ENCODE measurements at places on chromosomes 3 and 15.

DNA sequence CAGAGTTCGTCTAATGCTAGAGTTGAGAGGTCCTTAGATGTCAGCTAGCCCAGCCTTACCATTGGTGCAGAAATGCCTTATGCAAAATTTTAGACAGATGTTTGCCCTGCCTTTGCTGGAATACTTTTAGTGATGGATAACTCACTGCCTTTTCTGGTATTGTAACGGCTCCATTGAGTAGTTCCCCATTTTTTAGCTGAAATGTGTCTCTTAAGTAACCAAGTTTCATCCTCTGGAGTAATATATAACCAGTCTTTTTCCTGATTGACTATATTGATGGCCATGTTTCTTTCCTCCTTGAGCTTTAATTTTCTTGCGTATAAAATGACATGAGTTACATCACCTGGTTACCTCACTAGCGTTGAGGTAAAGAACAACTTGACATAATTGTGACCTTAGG, 45.0 kb downstream of the SNRK start:
- no peak for DNase-seq

DNA sequence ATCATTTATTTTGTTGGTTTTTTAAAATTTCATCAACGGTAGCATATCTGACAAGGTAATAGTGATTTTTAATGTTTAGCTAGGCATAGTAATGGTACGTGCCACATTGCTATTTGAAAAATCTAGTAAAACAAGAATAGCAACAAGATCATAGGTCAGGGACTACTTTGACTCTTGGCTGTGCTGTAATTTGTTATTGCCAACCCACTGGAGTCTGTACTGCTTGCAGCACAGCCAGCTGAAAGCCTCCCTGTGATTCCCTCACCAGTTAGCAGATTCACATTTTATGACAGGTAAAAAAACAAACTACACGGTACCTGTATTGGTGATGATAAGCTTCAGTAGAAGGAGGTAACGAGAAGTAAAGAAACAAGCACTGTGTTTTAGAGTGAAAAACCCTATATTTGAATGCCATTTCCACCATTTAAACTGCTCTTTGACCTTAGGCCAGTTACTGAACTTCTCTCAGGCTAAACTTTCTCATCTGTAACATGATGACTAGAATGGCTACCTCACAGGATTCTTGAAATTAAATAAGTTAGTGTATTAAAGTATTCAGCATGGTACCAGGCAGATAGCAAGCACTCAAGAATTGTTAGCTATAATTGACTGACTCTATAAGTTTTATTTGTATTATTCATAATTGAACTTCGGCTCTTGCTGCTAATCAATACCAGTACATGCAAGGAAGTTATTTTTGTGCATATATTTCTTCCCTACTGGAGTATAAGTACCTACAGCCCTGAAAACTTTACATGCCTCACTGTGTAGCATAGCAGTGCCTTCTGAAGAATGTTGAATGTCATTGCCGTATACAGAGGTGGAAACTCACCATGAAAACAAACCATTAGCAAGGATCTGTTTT, 16.1 kb downstream of the FILIP1L start:
- DNase-seq: no peak

DNA sequence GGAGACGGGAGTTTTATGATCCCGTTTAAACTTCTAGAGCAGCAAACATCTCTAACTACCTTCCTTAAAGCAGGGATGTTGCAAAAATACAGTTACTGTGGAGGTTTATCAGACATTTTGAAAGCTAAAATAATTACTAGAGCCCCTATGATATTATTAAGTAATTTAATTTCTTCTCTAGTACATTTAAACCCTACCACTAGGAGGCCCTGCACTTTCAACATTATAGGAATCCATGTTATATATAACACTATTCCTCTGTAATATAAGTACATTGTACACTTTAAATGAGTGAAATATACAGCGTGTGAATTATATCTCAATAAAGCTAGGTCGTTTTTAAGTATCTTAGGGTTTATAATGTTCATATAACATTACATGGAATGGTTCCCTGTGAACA, 11.5 kb downstream of the SETMAR start:
- DNase-seq: no peak

DNA sequence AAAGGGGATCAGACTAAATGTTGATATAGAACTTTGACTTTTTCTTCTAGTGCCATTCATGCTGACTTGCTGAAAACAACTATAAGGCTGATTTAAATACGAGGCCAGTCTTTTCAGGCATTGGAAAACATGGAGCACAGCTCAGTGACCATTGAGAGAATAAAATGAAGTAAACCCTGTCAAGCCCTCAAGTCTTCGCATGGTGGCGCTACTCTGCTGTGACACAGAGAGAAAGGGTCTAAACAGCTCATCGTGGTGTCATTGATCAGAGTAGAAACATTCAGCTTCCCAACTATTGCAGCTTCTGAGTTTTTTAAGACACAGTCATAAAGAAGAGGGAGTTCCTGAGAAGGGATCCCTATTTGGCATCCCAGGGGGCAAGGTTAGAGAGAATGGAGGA, 716.2 kb downstream of the DIPK2A start:
- no peak for DNase-seq

DNA sequence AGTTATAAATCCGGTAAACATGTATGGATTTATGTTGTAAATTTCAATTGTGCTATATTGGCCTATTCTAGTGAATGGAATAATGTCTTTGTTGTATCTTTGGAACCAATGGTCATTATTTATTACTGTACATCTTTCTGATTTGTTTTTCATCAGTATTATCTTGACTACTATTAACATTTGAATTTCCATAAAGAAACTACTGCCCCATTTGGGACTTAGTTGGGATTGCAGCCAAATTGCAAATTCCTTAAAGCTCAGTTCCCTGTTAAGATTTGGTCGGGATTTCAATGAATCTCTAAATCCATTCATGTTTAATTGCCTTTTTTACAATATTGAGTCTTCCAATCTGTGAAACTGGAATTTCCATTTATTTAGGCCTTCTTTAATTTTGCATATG, 822.4 kb upstream of the CADM2 start:
- DNase-seq: no peak

- no peak for DNase-seq
Observed at GRCh38 chr3:97575742-97576141, 188.8 kb upstream of the ARL6 start.
